ENCODE measurements at places on chromosomes 7 and 10.

- no peak for DNase-seq
Measured at GRCh38 chr7:16762177-16762576, 8.6 kb downstream of the TSPAN13 start.

GRCh38 chr7:49631071-49631815 lies 142.2 kb upstream of the VWC2 start:
- no peak for DNase-seq

GRCh38 chr7:28588602-28589001 lies 176.3 kb downstream of the CREB5 start:
- DNase-seq, result no peak

DNA sequence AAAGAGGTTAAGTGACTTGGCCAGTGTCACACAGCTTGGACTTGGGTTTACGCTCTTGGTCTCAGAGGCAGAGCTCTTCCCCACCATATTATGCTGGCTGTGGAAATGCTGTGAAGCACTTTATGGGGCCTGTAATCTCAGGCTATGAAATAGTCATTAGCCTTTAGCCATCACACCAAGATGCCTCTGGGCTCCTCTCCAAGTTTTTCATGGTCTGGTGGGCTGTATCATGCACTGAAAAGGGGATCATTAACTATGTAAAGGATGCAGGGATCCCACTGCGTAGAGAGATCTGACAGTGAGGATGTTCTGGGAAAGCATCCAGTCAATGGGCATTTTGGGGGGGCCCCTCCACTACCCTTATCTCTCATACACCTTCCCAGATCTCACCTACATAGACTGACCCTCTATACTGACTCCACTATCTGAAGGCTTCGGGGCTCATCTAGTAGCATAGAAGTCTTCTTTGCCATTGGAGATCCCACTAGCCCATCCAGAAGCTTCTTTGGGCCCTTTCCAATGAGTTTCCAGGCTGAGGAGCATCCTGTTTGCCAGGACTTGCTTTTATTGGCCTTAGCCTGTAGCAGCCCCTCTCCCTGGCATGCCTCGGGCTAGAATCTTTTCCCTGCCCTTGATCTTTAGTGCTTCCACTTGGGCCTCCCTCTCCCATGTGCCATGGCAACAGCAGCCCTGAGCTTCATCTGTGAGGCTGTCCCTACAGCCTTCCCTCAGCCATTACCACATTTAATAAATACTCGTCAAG lies 19.6 kb downstream of the FRMPD2 start:
- peak; percentile 76 for DNase-seq

DNA sequence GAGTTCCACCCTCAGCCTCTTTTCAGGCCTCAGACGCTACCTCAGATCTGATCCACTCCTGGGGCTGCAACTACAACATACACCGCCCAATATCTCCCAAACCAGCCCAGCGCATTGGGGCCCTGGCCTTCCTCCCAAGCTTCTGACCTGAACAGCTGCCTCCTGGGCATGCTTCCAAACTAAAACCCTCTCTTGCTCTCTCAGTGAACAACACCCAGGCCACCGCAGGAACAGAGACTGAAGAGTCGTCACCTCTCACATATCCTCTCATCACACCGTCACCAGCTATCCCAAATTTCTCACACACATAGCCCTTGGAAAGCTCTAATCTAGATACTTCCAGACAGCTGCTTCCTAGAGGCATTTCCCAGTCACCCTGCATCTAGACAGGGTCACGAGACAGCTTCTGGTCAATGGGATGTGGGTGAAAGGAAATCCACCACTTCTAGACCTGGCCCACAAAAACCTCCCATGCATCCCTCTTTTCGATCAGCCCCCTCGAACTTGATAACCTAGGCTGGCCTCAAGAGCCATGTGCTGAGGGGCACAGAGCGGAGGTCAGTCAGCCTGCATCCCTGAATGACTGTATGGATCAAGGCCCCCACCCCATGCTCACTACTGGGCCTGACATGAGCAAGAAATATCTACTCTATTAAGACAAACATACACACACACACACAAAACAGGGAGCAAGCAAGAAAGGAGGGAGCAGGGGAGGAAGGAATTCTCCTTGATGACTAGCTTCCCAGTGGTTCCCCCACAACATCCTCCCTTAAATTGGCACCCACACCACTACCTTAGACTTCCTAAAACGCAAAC lies 1.8 kb downstream of the PARP12 start:
- DNase-seq, result no peak

DNA sequence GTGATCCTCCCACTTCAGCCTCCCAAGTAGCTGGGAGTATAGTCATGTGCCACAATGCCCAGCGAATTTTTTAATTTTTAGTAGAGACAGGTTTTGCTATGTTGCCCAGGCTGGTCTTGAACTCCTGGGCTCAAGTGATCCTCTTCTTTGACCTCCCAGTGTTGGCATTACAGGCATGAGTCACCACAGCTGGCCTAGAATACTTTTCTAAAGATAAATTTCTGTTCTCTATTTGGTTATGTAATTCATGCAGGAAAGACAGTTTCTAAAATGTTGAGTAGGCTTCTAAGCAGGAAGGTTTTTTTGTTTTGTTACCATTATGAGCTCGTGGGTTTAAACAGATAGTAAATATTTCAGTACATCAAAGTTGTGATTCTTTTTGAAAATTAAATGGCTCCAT lies 5.0 kb downstream of the RBAK start:
- no peak for DNase-seq

DNA sequence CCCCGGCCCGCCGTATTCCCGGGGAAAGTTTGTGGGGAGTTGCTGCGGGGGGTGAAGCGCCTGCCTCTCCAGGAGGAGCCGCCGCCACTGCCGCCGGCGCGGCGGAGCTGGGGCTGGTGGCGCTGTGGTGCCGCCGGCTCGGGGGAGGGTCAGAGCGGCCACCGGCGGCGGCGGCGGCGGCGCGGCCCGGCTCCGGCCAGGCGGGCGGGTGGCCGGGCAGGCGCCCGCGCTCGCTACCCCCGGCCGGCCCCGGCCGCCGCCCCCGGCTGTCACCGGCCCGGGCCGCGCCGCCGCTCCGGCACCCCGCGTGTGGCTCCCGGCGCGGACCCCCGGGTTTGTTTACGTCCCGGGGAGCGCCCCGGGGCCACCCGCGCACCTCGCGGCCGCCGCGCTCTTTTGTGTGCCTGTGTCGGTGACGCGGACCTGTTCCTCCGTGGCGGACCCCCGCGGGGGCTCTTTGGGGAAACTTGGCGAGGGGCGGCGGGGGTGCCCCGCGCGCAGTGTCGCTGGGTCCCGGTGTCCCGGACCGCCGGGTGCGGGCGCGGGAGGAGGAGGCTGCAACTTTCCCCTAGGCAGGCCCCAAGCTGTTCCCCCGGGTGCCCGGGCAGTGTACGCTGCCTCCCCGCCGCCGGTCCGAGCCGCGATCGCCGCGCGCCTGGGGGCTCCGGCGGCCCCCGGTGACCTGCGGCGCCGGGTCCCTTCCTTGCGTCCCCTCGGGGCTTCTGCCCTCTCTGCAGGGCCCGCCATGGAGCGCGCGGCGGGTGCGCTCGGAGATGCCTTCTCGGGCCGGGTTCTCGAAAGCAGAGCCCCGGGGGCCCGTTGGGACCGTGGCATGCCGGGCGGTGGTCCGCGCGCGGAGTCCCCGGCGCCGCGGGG lies 593 bp upstream of the CUX1 start:
- no peak for DNase-seq

DNA sequence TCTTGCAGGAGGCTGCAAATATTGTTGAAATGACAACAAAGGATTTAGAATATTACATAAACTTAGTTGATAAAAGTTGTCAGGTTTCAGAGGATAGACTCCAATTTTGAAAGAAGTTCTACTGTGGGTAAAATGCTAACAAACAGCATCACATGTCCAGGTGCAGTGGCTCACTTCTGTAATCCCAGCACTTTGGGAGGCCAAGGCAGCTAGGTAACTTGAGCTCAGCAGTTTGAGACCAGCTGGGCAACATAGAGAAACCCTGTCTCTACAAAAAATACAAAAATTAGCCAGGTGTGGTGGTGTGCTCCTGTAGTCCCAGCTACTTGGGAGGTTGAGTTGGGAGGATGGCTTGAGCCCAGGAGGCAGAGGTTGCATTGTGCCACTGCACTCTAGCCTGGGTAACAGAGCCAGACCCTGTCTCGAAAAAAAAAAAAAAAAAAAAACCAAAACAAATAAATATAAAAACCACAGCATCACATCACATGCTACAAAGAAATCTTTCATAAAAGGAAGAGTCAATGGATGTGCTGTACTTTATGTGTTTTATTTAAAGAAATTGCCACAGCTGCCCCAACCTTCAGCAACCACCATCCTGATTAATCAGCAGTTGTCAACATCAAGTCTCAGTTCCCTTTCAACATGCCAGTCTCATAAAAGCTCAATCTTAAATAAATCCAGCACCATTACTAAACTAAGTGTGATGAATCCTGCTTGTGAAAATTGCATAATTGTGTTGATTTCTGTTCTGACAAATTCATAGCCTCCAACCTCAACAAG lies 83.2 kb upstream of the MBL2 start:
- DNase-seq, result no peak
